ENCODE measurements at places on chromosomes 12 and 14.

DNA sequence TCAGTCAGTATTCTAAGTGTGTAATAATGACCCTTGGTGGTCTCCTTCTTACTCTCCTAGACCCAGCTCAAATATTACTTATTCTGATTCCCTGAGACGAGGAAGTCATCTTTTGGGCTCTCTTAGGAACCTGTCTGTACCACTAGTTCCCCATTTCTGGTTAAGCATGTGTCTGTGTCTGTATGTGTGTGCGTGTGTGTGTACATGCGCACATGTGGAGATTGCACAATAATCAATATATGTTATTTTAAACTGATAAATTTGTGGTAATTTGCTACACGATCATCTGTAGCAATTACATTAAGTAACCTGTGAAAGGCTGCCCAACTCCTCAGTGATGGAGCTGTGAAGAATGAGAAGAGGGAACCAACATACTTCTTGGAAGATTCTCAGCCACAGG, 132.2 kb downstream of the ASCL4 start:
- no peak for DNase-seq

DNA sequence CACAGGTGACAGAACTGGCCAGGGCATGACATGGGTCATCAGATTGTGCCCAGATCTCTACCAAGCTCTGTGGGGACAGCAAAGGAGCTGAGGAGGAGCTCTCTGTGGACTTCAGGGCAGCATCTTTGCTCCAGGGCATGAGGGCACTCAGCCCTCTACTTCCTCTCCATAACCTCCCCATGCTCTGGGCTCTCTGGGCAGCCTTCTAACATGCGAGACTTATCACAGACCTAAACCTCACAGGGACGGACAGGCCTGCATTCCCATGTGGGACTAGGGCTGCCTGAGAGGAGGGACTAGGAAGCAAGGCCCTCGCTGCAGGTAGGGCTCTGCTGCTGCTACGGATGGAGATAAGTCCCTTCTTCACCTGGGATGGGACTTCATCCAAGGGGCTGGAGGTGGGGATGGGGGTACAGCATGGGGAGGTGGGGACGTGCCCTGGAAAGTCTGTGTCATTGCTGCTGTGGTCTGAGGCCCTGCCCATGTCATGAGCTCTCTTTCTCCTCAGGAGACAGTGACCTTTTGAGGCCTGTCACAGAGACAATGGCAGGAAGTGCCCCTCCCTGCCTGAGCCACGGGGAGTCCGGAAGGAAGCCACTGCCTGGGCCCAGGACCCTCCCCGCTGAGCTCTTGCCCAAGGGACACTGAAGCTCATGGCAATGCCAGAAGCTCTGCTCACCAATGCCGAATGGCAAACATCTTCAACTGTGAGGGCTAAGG, 44.1 kb downstream of the PITPNM2 start:
- DNase-seq: peak; percentile 60

GRCh38 chr12:90233168-90234100, 524.8 kb upstream of the ATP2B1 start:
- no peak for DNase-seq

DNA sequence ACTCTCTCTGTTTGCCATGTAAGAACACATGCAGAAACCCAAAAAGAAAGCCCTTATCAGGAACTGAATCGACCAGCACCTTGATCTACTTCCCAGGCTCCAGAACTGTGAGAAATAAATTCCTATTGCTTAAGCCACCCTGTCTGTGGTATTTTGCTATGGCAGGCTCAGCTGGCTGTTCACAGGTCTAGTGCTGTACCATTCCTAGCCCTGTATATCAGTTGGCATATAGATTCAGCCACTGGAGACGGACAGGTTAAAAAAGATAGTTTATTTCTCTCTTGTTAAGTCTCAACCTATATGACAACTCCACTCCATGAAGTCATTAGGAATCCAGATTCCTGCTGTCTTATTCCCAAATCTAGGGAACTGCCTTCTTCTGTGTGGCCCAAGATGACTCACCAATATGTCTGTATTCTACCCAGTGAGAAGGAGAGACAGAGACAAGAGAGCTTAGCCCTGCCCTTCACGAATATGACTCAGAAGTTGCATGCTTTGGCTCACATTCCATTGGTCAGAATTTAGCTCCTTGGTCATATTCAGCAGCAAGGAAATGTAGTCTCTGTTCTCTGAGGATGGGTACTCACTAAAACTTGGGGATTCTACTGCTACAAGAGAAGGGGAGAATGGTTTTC, 57.0 kb downstream of the PLEKHG7 start:
- no peak for DNase-seq

DNA sequence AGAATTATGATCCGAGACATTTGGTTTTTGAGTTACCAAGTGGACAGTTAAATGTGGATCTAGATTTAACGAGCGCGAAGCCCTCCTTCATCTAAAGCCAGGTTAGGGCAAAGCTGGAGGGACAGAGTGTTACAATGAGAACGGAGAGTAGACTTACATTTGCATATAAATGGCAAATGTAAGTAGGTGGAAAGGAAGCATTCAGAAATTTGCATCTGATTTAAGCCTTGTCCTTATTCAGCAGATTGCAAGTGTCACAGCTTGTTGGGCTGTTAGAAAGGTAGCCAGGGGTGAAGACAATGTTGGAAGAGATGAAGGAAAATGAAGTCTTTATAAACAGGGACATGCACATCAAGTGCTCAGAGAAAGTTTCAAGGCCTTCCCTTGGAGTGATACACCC, 806.2 kb downstream of the GALC start:
- DNase-seq: no peak

DNA sequence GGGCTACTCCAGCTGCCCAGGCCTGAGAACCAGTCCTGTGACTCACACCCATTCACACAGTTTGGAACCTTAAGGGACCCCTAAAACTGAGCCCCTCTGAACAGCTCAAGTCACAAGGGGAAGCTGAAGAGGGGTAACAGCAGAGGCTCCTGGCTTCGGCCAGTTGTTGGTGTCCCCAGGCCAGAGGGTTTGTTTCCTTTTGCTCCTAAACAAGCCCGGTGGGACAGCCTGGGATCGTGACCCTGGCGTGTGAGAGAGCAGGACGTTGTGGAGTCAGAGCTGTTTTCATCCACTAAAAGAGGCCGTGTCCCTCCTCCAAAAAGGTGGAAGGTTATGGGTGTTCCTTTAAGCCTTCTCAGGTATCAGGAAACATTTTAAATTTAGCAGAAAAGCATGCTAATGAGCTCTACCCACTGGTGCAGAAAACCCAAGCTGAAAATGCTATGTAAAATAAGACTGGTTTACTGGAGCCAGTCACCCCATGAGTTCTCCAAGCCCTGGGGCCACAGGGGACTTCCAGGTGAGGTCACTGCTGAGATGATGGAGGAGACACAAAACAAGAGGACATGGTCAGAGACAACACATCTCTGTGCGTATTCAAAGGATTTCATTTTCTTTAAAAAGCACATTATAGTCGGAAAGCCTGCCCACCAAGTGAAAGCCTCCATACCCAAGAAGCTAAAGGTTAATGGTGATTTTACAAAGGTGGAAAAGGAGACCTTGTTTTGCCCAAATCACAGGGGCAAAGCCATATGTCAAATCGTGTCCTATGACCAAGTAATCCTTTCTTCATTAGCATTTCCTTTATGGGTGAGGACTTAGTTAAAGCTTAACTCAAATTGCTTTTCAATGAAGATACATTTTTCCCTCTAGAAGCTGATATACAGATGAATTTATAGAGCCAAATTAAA, 14.1 kb downstream of the PRKAB1 start:
- DNase-seq: no peak

- no peak for DNase-seq
Observed at GRCh38 chr12:120170631-120171030, 23.9 kb downstream of the GCN1 start.

GRCh38 chr14:56183631-56184157, 65.5 kb downstream of the PELI2 start:
- DNase-seq: no peak

DNA sequence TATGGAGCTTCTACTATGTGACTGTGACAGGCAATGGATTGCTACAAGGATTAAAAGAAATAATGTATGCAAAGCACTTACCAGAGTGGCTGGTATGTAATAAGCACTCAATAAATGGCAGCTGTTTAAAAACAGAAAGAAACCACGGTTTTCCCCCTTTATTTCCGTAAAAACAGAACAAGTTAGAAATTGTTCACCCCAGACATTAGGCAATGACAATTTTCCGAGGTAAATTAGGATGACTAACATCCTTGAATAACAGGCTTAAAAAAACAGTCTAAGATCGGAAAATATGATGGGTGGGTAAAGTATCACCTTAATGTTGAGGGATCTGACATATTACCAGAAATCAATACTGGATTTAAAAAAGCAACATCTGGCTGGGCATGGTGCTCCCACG, 20.9 kb upstream of the CNIH1 start:
- peak; percentile 37 for DNase-seq

Measured in lung microvascular endothelial cell (primary cell).